GM10248 (cell line): ENCODE measurements at places on chromosomes 11 and 22.

- DNase-seq, result no peak
Measured at GRCh38 chr22:45575607-45576272, 73.1 kb downstream of the FBLN1 start.

GRCh38 chr22:45543243-45543642 lies 40.6 kb downstream of the FBLN1 start:
- DNase-seq, result no peak

GRCh38 chr11:2794968-2795322 lies 90.6 kb downstream of the CDKN1C start:
- no peak for DNase-seq

DNA sequence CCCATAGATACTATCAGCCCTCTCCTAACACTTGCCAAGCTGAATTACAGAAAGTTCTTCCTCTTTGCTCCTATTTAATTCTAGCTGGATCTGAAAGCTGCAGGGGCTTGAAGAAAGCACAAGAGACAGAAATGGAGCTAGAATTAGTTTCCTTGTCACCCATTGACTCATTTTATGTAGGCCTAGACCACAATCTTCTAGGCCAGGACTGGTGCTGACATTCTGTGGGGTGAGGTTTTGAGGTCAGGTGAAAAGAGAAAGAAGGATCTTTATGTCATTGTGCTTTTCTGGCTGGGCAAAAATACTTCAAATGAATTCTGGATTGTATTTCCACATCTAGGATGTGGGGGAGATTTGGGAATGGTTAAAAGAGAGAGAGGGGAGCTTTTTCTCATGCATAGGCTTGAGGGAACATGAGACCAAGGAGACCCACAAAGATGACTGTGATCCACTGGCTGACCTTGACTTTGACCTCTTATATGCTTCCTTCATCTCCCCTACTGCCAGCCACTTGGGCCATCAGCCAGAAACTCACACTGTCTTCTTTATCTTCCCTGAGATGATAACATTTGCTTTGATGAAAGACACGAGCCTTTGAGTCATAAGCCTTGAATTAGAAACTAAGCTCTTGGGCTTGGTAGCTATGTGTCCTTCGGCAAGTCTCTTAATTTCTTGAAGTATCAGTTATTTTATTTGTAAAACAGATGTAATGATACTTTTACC lies 274.9 kb upstream of the CADM1 start:
- DNase-seq, result no peak

DNA sequence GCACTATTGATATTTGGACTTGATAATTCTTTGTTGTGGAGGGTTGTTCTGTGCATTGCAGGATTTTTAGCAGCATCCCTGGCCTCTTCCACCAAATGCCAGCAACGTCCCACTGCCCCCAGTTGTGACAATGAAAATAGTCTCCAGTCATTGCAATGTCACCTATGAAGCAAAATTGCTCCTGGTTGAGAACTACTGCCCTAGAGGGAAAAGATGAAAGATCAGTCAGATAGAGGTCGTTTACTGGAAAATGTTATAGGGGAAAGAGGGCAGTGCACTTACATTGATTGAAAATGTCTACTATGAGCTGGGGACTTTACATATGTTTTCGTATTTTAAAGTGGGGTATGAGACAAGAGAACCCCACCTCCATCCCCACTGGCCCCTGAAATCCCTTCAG lies 77.1 kb upstream of the FAM181B start:
- DNase-seq, result no peak

DNA sequence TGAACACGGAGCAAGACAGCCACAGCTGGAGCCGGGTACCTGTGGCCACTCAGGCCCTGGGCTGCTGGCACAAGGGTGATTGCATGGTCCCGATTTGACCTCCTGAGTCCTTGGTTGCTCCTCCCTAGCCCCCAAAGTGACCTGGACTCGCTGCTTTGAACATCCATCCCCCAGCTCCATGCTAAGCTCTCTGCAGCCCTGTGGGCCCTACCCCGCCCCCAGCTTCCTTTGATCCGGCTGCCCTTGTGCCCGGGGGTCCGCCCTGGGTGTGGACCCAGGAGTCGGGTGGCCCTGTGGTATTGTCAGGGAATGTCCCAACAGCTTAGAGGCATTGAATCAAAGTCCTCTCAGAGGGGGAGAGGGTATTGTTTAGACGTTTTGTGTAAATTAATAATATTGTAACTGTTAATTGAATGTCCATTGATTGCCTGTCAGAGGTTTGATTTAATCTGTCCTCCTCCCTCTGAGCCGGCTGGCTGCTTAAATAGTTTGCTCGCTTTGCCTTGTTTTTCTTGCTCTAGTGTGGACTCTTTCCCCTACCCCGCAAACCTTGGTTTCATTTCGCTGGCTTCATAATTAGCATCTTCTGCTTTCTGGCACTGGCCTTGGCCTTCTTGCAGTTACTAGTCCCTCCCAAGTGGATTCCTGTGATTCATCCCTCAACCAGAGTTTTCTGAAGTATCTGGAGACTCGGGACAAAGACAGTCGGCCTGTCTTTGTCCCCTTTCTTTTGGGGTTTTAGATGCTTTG lies 20.7 kb downstream of the GRIK4 start:
- DNase-seq, result no peak

- no peak for DNase-seq
Measured at GRCh38 chr22:31094741-31095140, 12.6 kb downstream of the SELENOM start.

DNA sequence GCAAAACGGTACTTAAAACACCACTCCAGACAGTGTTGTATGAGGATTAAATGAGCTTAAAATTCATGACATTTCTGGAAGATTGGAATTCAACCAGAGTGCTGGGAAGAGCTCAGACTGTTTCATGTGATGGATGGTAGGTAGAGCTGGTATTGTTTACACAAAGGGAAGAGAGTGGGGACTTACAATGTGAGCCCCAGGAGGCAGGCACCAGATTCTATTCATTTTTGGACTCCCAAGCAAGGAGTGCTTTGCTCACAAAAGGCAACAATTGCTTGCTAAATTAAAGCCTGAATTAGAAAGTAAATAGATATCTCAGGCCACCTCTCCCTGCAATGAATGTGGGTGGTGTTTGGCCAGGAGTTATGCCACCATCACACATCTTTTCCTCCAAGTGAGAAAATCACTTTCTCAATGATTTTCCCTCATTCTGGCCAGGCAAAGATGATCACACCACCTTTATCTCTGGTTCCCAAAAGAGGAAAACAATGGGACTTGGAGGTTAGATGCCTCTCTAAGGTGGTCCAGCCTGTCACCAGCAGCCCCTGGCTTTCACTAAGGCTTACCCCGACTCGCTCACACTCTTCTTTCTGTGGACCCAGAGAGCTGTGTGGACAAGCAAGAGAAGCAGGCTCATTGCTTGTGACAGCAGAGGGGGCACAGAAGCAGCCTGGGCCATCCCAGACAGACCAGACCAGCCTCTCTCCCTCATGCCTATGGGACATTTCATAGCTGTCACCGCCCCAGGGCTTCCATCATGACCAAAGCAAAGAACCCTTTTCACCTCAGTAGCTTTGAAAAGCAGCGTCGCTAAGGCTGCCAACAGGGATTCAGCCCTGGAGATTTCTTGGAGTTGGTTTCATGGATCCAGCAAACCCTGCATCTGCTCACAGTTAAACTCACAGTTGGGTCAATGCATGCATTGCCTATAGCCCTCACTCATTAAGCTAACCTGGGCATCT lies 63.5 kb upstream of the DRD2 start:
- no peak for DNase-seq

- no peak for DNase-seq
Measured at GRCh38 chr22:43396321-43396933, 15.4 kb upstream of the MPPED1 start.

DNA sequence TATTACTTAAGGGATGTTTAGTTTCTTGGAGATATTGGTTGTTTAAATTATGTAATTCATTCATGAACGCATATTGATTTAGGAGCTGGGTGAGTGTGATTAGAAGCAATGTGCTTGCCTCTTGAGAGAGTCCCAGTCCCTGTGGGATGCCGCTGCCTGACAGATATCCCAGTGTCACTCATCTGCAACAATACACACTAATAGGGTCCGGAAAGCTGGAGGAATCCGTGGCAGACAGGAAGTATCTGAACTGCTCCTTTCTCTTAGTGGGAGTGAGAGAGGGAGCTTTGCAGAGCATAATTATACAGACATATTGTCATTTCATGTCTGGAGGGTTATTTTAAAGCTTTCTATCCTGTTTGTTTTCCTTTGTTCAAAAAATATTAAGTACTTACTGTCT lies 17.4 kb downstream of the AMOTL1 start:
- no peak for DNase-seq

GRCh38 chr22:36211237-36211861 lies 9.7 kb upstream of the APOL4 start:
- no peak for DNase-seq

DNA sequence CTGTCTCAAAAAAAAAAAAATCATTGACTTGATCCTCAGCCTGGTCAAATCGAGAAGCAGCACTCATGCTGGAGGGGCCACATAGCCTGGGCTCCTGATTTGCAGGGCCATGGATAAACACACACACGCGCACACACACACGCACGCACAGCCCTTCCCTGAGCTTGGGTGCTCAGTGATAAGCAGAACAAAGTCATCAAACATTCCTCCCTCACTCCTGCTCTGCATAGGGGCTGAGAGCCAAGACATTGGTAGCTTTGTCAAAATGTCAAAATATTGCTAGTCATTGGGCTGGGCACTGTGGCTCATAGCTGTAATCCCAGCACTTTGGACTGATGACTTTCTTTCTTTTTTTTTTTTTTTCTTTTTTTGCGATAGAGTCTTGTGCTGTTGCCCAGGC lies 34.0 kb upstream of the A4GALT start:
- no peak for DNase-seq
